ENCODE measurements at places on chromosomes 16 and 17.

GRCh38 chr16:79691007-79691406, 90.5 kb upstream of the MAF start:
- DNase-seq: no peak

- peak; percentile 82 for DNase-seq
These were observed 7.4 kb upstream of the RIPOR1 start for GRCh38 chr16:67521095-67521804.

DNA sequence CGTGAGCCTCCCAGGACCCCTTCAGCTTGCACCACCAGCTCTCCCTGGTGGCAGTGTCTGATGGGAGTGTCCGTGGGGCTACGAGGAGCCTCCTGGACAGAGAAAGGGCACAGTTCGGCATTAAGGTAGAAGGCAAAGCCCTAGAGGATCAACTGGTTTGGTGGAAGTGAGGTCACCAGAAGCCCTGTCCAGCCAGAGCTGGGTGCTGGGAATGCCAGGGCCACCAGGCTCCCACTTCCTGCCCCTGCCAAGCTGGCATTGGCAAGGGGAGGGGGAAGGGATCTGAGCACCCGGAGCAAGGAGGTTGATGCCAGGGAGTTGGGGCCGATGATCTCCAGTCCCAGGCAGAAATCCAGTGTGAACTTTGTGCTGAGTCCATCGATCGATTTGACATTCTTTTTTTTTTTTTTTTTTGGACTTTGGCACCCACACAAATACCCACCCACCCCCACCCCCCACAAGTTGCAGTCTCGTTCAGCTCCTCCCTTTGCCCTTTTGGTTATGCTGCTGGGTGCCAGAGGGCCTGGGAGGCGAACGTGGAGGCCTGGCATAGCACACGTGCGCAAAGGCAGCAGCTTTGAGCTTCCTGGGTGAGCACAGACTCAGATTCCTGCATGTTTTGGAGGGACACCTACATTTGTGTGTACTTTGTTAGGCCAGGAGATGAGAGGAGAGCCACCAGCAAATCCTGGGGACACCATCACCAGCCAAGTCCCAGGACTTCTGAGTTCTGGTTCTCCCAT, 2.1 kb downstream of the NHERF1 start:
- DNase-seq: no peak

GRCh38 chr17:14048169-14048568, 21.1 kb upstream of the COX10 start:
- no peak for DNase-seq

GRCh38 chr16:69131167-69131838, 1.1 kb downstream of the CHTF8 start:
- DNase-seq: no peak

Measured in SHP77 treated with DMSO at 0.1 percent for 48 hours (cell line).